ENCODE measurements at places on chromosomes 16 and 17. TPM values are rescaled to one million over a fixed set of nuclear protein-coding genes. Genes with fewer than 3 reads are reported as not detected.
A peak's percentile ranks its signal among the peaks of the same experiment; 100 is the strongest.

Gene CACNG4
- total RNA-seq, result not detected

Gene DECR2
- total RNA-seq, result 6.1 TPM

- H3K4me3 ChIP-seq, result no peak overlapping the region
- no peaks in the 10 kb centered on the region for H3K36me3 ChIP-seq
- no peak overlapping the region for H3K27ac ChIP-seq
- DNase-seq, result no peak
Measured at GRCh38 chr16:26177438-26177837, 485.7 kb downstream of the HS3ST4 start.

DNA sequence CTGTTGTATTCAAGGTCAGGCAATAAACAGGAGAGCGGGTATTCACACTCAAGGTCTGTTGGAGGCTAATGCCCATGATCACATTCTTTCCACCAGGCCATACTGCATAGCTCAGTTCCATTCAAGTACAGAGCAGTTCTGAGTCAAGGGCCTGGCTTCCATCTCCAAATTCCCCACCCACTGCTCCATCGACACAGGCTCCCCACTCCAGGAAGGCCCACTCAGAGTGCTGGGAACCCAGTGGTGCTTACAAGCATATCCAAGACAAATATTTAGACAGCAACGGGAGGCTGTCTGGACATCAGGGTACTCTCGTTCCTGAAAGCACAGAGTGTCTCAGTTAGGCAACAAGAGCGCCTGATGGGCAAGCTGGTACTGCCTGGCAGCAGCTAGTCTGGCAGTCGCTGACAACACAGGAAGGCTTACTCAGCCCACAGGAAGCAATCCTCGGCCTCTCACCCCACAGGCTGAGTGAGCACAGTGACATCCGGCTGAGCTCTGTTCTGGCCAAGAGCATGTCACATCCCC is 40.9 kb downstream of the RFFL start:
- H3K27me3 ChIP-seq, result no peaks in the 10 kb centered on the region
- H3K36me3 ChIP-seq, result peaks cover 4% of the 10 kb centered on the region
- peak; percentile 97 for DNase-seq
- no peak overlapping the region for H3K4me3 ChIP-seq

DNA sequence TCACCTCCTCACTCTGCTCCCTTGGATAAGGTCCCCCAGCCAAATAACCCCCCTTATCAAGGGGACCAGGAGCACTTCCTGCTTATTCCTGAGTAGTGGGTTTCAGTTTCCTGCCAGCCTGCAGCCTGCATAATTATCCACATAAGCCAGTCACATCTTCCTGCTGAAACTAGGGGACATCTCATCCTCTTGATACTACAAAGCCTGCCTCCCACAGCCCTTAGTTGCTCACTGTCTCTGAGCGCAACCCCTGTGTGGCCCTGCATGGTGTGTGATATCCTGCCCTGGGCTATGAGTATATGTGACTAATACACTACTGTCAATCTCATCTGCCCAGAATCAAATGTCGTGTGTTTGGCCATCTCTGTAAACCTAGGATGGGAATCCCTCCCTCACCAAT is 8.0 kb upstream of the XYLT2 start:
- no peaks in the 10 kb centered on the region for H3K36me3 ChIP-seq
- H3K27me3 ChIP-seq, result no peaks in the 10 kb centered on the region
- H3K27ac ChIP-seq, result no peak overlapping the region
- no peak overlapping the region for H3K4me3 ChIP-seq
- no peaks in the 10 kb centered on the region for H3K4me1 ChIP-seq

Gene NTN1
- total RNA-seq, result 9.2 TPM

Gene TBC1D3I
- not detected for total RNA-seq

All from thyroid gland (tissue), 4 donors.